ENCODE measurements at places on chromosomes 6 and 20.
A peak's percentile ranks its signal among the peaks of the same experiment; 100 is the strongest.

DNA sequence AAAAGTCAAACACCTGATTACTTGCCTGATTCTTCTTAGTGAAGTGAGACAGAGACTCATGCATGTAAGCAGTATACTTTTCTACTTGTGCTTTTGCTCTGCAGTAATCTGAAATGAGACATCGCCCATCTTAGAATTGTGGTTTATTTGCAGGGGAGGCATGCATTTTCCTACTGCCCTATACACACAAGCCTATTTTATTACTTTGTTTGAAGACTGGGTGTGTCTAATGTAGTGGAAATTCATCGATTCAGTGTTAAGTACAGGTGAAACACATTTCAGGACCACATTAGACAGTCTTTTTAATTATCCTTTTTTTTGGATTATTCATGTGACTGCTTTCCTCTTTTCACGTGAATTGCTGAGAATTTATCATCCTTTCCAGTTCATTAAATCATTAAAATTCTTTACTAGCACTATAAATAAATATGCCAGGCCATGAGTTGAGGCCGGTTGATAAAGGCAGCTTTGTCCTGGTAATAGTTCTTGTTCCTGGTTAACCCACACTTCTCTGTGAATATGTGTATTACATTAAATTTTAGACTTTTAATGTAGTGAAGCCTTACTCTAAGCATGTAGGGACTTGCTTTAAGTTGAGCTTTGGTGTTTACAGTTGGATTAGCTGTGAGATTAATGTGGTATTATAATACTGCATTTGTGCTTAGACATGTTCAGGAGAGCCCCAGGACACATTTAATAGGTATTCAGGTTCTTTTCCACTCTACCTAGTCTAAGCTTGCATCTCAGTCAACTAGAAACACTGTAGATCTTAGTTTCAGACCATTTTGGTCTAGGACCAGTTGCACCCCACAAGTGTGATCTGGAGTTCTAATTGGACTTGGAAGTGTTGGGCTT lies 10.8 kb upstream of the BTBD3 start:
- no peak for DNase-seq

- no peak for DNase-seq
Observed at GRCh38 chr6:143399176-143399575, 51.3 kb downstream of the ADAT2 start.

GRCh38 chr20:39264506-39265172 lies 302.5 kb downstream of the DHX35 start:
- peak; percentile 72 for DNase-seq

- DNase-seq: no peak
Observed at GRCh38 chr20:32263398-32263954, 14.0 kb upstream of the KIF3B start.

- DNase-seq: no peak
Observed at GRCh38 chr20:44394452-44394701, 38.9 kb downstream of the HNF4A start.

GRCh38 chr20:19761841-19762240 lies 3.8 kb downstream of the RIN2 start:
- no peak for DNase-seq

DNA sequence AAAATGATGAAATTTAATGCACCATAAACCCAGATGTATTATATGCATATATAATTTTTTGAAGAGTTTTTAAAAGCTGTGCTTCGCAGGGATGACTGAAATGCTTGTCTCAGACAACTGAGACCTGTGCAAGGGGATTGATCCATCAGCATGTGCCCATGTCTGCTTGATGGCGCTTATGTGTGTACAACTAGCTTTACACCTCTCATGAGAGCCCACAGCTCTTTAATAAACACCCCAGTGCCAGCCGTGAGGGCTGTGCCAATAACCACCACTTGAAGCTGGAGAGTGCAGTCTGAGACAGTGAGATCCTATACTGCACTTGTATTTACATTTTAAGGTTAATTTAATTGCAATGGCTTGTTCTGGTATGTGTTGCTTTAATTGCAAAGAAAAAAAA lies 225.5 kb downstream of the BCKDHB start:
- no peak for DNase-seq

DNA sequence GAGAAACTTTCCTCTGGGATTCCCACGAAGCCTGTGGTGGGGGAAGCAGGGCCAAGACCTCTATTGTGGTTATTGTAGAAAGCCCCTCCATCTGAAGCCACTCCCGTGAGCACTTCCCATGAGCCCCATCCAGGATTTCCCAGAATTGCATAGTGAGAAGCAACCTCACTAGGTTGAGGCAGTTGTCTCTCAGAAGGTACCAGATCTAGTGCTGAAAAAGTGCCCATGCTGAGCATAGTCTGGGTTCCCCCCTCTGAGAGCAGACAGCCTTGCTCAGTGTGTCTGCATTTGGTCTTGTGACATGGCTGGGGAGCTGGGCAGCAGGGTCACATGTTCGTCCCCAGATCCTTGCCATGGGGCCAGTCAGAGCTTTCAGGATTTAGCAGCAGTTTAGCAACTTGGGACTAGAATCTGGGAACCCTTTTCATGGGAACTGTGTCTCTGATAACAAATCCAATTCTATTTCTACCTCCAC lies 38.6 kb downstream of the SLC9A8 start:
- no peak for DNase-seq

DNA sequence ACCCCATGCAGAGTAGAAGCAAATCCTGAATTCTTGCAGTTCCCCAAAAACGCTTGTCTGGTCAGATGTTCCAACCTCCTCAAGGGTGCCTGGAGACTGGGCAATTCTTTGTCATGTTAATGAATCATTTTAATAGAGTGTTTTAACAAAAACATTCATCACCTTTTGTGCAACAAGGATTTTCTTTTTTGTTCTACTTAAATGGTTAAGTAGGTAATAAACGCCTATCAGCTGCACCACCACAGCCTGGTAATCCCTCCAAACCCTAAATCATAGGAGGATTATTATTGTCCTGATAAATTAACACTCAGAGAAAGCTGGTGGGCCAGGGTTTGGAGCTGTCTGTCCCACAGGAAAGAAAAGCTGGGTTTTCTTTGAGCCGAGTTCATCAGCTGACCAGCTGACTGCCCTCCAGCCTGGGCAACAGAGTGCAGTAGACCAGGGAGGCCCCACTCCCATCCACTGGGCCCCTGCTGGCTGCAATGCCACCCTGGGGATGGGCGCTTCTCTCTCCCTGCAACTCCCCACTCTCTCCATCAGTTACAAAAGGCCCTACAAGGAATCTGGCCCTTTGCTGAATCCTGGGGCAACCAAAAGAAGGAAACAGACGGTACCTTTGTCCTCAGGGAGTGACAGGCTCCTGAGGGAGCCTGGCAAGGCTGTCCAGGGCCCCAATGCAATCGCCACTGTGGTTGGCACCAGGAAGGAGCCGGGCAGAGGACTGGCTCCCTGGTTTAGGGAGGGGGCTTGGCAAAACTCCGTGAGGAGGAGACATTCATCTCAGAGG lies 23.1 kb upstream of the BMP7 start:
- DNase-seq: no peak

GRCh38 chr6:38105066-38105465 lies 285.5 kb downstream of the ZFAND3 start:
- DNase-seq: no peak
